Endothelial cell of umbilical vein (primary cell): ENCODE measurements at places on chromosomes 13 and 19. TPM values are rescaled to one million over a fixed set of nuclear protein-coding genes. Genes with fewer than 3 reads are reported as not detected.

Gene TNNI3
- not detected in 2 replicates for polyA plus RNA-seq

Gene TLE6
- polyA plus RNA-seq, result 1.6 and 2.1 TPM in 2 replicates

Gene IL4I1
- polyA plus RNA-seq, result 5.0 and 7.4 TPM in 2 replicates

Gene FBXW9
- polyA plus RNA-seq, result 19.3 and 26.4 TPM in 2 replicates

Gene PRR22
- polyA plus RNA-seq, result 1.4 and 2.0 TPM in 2 replicates

Gene KANK2
- 41.7 and 48.1 TPM in 2 replicates for polyA plus RNA-seq

Gene KLK14
- 0.10 and 0.12 TPM in 2 replicates for polyA plus RNA-seq

Gene APOC4
- not detected in 2 replicates for polyA plus RNA-seq

Gene CIC
- polyA plus RNA-seq, result 18.4 and 23.5 TPM in 2 replicates

Gene ACP7
- polyA plus RNA-seq, result 0.03 and 0.04 TPM in 2 replicates

Gene ZNF541
- polyA plus RNA-seq, result 0.03 and 0.05 TPM in 2 replicates

Gene PIBF1
- polyA plus RNA-seq, result 0.72 and 1.4 TPM in 2 replicates

Gene OR10H1
- not detected in 2 replicates for polyA plus RNA-seq

Gene FUT6
- polyA plus RNA-seq, result not detected in 2 replicates

Gene FGF21
- polyA plus RNA-seq, result not detected in 2 replicates

Gene ING1
- 10.4 and 10.9 TPM in 2 replicates for polyA plus RNA-seq

Gene DNAJC15
- polyA plus RNA-seq, result 33.7 and 40.8 TPM in 2 replicates

Gene CD177
- polyA plus RNA-seq, result not detected in 2 replicates

Gene ZNF440
- 1.5 and 2.2 TPM in 2 replicates for polyA plus RNA-seq

Gene C2CD4C
- 0.25 and 0.33 TPM in 2 replicates for polyA plus RNA-seq

Gene ATP4B
- 0.05 and 0.06 TPM in 2 replicates for polyA plus RNA-seq

Gene ITGBL1
- polyA plus RNA-seq, result 2.7 and 4.6 TPM in 2 replicates

Gene MYPOP
- polyA plus RNA-seq, result 3.9 TPM in 2 replicates

Gene TMEM272
- polyA plus RNA-seq, result not detected in 2 replicates

Gene KLK15
- not detected in 2 replicates for polyA plus RNA-seq

Gene SPIB
- not detected in 2 replicates for polyA plus RNA-seq

Gene DENND1C
- polyA plus RNA-seq, result not detected in 2 replicates

Gene PROZ
- polyA plus RNA-seq, result not detected in 2 replicates

Gene FREM2
- polyA plus RNA-seq, result under 0.01 TPM in 1 of 2 replicates, not detected in the other
